ENCODE measurements at places on chromosomes 6 and 20.

- DNase-seq = no peak
Observed at GRCh38 chr20:31684153-31685015, 38.3 kb downstream of the BCL2L1 start.

DNA sequence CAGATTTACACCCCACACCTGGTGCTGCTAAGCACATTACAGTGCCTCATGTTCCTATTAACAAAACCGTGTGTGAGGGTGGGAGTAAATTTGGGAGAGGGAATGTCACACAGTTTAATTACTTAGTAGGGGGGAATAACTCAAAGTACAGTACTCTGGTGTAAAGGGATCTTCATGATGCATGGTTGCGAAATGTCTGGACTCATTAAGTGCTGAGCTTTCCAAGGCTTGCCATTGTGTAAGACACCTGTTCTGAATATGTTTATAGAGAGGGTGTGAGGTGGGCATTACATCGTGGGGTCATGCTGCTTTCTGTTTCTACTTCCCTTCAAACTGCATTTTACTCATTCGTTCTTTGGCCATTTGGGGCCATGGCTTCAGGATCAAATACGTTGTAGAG is 181.2 kb downstream of the ADGRG6 start:
- DNase-seq = no peak

GRCh38 chr6:150144294-150144868 is 1.5 kb downstream of the PPP1R14C start:
- no peak for DNase-seq

- DNase-seq = no peak
Observed at GRCh38 chr20:16216227-16216913, 356.9 kb downstream of the KIF16B start.

DNA sequence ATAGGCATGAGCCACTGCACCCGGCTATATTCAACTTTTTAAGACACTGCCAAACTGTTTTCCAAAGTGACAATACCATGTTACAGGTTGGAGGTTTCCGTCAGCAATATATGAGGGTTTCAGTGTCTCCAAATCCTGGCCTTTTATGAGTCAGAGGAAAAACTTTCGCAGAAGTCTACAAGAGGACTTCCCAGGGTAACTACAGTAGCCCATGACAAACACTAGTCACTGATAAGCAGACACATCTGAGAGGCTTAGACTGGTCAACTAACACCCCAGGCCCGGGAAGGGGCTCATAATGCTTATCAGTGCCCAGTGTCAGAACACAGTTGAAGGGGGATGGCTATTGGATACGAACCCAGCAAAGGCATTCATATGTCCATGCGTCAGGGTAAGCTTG is 85.4 kb downstream of the SOX4 start:
- DNase-seq = no peak

- no peak for DNase-seq
Observed at GRCh38 chr6:42148058-42148457, 5.6 kb upstream of the C6orf132 start.

GRCh38 chr6:55898342-55898741 is 23.0 kb upstream of the BMP5 start:
- DNase-seq = no peak

Data from hematopoietic multipotent progenitor cell treated with erythropoietin and hydrocortisone succinate and interleukin-3 and kit ligand, for 15 days (in vitro differentiated cells).